ENCODE measurements at places on chromosomes 16 and 17.

- no peak for DNase-seq
These were observed 328.8 kb downstream of the CPPED1 start for GRCh38 chr16:12474806-12475410.

GRCh38 chr16:31260136-31260931, 559 bp downstream of the ITGAM start:
- no peak for DNase-seq

DNA sequence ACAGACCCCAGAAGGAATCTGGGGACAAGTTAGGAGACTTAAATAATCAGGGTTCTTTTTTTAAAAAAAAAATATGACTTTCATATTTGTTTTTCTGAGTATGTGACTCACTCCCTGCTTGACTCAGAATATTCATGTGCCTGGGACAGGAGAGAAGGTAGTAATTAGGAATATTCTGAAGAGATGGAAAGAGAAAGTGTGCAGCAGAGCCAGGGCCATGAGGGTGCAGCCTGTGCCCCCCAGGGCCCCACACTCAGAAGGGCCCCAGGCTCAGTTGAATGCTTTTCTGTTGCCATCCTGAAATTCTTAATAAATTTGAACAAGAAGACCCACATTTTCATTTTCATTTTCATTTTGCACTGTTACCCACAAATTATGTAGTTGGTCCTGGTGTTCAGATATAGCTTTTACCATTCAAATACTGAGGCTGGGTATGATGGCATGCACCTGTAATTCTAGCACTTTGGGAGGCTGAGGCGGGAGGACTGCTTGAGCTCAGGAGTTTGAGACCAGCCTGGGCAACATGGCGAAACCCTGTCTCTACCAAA, 11.5 kb upstream of the LONP2 start:
- no peak for DNase-seq

GRCh38 chr17:68390888-68391545, 66.3 kb downstream of the WIPI1 start:
- no peak for DNase-seq

DNA sequence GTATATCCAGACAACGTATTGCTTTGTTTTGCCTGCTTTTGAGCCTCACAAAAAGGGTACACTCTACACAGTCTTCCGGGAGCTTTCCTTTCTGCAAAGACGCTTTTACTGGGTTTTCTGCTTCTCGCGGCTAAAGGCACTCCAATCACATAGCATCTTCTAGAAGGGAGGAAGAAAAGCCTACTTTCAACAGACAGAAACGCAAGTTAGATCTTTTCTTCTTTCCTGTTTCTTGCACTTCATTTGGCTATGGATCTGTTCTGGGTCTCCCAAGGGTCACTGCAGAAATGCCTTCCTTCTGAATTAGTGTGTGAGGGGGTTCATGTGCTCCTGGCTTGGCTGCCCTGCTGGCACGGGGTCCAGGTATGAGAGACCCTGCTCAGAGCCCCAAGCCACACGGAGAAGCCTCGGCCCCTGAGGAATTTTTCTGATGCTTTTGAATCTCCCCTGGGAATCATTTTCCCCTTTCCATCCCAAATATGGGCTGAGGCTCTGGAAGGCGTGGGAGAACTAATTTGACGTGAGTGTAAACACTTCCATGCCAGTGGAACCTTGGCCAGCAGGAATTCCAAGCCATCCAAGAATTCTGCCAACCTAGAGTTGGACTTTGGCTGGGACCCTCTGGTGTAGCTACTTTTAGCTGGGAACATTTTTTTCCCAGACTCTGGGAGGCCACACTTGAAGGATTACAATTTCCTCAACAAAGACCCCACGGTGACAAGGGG, 49.6 kb upstream of the NKD1 start:
- no peak for DNase-seq

GRCh38 chr17:58870747-58871146, 115.1 kb downstream of the PPM1E start:
- no peak for DNase-seq

DNA sequence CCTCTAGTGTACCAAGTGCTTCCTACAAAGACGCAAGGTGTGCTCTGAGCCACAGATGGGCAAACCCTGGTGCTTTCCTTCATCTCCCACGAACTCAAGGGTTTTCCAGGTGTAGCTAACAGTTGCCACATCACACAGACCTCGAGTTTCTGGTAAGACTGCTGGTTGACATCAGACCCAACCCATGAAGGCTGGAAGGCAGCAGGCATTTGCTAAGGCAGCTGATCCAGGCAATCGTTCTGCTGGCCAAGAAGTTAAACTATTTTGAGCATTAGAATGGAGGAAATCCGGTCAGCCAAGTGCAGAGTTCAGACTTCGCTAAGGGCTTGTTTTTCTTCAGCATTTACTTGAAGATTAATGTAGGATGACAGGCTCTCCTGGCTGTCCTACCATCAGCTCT, 11.5 kb downstream of the HAS3 start:
- no peak for DNase-seq

DNA sequence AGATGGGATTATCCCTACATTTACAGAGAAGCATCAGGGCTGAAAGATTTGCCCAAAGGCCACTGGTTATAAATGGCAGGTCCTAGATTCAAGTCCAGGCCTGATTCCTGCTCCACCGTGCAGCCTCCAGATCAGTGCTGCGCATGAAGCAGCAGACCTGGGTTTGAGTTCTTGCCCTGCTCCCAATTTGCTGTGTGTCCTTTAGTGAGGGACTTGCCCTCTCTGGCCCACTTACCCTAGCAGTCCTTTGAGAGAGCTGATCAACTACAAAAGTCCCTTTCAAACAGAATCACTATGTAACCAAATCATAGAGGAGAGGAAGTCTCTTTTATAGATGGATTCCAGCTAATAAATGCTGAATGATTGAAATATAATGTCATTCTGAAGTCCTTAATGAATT, 200.4 kb downstream of the RAB11FIP4 start:
- DNase-seq, result no peak
